ENCODE measurements at places on chromosomes 1 and 21. TPM values are rescaled to one million over a fixed set of nuclear protein-coding genes. Genes with fewer than 3 reads are reported as not detected.

DNA sequence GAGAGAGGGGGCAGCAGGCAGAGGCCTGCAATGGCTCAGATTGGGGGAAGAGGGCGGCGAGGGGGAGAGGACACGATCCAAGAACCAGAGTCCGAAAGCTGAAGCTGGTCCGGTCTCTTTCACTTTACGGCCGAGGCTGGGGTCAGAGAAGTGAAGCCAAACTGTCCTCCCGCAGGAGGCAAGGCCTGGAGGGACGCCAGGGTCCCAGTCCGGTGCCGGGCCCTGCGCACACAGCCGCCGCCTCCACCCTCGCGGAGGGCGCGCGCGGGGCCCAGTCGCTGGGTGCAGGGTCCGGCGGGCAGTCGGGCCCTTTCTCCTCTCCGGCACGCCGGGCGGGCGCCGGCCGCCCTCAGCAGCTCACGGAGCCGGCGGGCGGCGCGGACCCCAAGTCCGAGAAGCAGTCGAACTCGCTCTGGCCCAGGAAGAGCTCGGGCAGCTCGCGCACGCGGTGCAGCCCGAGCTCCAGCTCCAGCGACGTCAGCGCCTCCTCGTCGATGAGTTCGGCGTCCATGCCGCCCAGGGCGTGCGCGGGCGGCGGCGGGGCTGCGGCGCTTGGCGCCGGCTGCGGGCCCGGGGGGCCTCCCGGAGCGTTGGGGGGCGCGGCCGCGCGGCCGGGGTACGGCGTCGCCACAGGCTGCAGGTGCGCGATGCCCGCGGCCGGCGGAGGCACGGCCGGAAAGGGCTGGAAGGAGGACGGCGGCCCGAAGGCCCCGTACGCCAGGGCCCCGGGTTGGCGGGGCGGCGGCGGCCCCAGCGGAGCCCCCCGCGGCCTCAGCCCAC, 749 bp downstream of the CITED4 start:
- DNase-seq = peak; percentile 22

DNA sequence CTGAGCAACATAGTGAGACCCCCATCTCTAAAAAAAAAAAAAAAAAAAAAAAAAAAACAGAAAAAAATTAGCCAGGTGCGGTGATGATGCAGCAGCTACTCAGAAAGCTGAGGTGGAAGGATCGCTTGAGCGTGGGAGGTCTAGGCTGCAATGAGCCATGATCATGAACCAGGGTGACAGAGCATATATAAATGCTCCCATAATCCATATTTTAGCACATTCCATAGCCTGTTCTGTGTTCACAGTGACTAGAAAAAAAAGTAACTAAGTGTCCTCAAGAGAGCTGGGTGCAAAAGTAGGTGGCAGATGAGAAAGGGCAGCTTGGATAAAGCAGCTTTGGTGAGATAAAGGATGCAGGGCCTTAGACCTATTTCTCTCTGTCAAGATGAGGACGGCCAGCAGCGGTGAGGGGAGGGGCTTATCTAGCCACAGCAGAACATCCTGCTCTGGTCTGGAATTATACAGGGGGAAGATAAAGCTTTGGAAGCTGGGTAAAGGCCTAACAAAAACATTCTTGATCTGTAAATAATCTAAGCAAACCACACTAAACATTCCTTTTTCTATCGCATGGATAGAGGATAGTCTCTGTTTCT, 205.3 kb downstream of the DAB1 start:
- DNase-seq = no peak

The ACTA1 gene
- polyA plus RNA-seq = not detected

DNA sequence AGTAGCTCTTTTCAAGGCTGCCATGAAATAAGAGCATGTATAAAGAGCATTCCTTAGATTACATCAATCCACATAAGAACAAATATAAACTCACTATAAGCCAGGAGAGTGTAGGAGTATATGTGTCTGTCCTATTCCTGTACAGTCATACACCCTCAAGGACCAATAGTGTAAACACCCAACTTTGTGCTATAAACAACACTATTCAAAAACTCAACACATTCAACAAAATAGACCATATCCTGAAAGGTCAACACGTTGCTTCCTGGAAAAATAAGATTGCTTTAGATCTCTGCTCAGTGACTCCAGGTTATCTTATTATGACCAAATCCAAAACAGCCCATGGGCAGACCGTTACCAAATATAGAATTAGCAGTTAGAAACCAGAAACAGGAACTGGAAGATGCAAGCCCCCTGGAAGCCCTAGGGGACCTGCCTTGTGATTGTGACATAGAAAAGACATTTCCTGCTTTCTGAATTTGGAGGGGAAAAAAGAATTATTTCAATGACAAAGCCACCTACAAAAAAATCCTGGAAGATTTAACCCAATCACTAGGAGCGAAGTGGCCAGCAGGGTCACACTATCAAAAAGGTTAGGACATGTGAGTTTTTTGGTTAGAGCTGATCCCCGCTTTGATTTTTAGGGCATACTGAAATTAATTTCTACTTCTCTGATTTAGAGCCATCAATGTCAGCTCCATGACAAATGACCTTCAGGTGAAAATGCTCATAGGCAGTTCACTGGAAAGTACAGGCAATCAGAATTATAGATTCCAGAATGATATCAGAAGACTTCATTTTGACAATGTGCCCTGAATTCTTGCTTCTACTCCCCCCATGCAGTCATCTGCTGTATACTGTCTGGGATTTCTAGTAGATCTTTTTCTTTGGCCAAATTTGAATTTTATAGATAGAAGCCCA, 59.9 kb downstream of the LRRC8C start:
- DNase-seq = no peak

- DNase-seq = peak; percentile 31
These were observed 2.7 kb upstream of the PRKACB start for GRCh38 chr1:84141182-84142003.

DNA sequence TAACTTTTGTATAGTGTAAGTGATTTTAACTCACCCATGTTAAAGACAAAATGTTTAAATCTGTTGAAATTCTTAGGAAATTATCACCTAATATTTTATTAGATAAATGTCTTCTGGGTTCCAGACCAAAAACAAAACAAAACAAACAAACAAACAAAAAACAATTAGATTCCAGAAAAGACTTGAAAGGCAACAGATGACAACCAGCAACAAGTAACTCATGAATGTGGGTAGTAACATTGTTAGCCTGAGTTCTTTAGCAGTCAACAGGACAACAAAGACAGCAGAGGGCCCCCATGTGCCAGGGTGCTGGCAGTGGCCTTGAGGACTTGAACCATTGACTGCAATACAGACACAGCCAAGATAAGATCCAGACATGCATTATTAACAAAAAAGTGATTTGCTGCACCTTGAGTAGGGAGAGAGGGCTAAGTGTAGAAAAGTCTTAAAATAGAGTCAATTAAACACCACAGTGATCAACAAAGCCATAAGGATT, 2.4 kb upstream of the CD247 start:
- DNase-seq = no peak

The CD5L gene
- not detected for polyA plus RNA-seq

DNA sequence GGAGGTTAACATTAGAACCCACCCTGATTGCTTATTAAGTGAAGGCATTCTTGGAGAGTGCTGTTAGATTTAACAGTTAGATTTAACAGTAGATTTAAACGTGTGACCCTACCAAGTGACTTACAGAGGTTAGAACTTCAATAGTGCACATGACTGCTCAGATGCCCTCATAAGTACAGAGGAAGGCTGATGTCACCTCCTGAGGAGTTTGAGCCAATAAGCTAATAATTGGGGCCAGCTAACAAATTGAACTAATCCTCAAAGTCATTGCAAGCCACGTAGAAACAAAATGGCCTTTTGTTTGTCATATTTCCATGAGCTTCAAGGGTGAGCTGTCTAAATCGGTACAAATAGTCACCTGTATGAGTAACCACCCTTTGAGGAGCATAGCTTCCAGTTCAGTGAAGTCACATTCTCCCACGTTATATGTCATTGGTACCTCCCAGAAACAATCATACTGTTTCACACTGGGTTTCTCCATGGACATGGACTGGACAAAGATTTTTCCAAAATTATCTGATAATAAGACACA, 11.7 kb downstream of the AVPR1B start:
- no peak for DNase-seq

The PKP1 gene
- not detected for polyA plus RNA-seq

DNA sequence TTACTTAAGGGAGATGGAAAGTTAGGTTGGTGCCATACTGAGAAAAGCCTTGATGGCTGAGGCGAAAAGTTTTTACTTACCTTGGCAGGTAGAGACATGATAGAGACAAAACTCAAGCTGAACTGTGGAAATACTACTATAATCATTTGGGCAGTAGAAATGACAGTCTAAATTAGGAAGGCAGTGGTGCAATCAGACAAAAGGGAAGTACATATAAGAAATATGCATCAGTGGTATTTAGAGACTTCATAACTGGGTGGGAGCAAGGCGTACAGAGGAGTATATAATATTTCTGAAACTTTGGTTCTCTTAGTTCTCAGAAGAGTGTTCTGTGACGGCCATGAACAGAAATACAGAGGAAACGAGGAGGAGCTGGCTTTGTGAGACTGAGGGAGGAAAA, 2.4 kb upstream of the CEP350 start:
- DNase-seq = no peak

- DNase-seq = no peak
These were observed 23.8 kb downstream of the SLC27A3 start for GRCh38 chr1:153799016-153799415.

The SERPINC1 gene
- polyA plus RNA-seq = not detected

The S100A9 gene
- polyA plus RNA-seq = 0.96 TPM

DNA sequence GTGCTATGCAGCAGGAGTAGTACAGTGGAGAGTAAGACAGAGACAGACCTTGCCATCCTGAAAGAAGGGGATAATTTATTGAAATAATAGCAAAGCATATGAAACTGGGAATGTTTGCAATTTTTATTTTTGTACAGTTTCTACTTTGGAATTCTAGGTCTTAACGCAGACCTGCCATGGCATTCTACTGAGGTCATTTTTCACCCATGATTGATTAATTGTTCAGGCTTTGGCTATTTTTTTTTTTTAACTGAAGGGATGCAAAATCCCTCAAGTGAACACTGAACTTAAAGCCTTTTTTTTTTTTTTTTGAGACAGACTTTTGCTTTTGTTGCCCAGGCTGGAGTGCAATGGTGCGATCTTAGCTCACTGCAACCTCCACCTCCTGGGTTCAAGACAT, 27.1 kb downstream of the MTF2 start:
- DNase-seq = no peak

- no peak for DNase-seq
These were observed 76.0 kb upstream of the C1orf174 start for GRCh38 chr1:3975903-3976630.

The AGT gene
- polyA plus RNA-seq = not detected

GRCh38 chr1:166032572-166033371, 134.0 kb downstream of the FAM78B start:
- no peak for DNase-seq

The PRMT6 gene
- polyA plus RNA-seq = 15.4 TPM

GRCh38 chr21:39422527-39423241, 22.9 kb downstream of the LCA5L start:
- DNase-seq = no peak

DNA sequence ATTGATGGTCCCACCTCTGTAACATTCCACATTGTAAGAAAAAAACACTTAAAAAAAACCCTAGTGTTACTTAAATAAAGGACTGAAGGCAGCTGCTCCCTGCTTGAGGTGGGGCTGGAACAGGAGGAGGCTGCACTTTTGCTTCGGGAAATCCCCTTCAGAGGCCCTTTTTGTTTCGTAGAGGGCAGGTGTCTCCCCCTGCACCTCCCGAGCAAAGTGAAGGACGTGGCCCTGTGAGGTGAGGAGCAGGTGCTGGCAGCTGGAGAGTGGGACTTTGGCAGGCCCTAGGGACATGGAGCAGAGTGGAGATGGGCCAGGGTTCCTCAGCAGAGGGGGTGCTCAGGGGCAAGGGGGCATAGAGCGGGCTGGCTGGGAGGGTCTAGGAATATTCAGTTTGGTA, 33.4 kb upstream of the WNT4 start:
- no peak for DNase-seq

The KRTAP12-2 gene
- not detected for polyA plus RNA-seq

- no peak for DNase-seq
These were observed 67.2 kb upstream of the RUNX3 start for GRCh38 chr1:24996983-24997893.

The FCRL1 gene
- polyA plus RNA-seq = 2.2 TPM

GRCh38 chr1:83816836-83817235, 182.1 kb downstream of the TTLL7 start:
- no peak for DNase-seq

DNA sequence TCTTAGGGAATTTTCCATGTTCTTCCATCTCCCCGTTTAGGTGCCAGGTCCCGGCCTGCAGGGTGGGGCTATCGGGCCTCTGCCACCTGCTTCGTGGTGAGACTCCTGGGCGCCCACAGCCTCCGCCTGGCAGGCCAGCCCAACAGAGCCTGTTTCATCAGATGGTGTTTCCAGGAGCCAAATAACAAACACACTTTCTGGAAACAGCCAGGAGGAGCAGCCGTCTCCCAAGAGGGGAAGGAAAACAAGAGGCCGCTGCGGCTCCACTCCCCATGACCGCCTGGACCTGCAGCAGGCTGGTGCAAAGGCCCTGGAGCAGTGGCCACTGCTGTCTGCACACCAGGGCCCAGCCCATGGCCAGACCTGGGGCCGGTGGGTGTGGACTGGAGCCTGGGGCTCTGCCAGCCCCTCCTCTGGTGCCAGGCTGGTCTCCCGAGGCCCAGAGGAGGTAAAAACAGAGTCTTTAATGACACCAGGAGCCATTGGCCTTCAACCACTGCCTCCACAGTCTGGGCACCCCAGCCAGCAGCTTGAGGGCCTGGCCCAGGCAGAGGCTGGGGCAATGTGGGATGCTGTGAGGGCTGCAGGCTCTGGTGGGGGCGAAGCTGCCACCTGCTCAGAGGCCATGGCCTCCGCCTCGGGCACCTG, 55.0 kb downstream of the SLX9 start:
- no peak for DNase-seq

The CRYAA gene
- polyA plus RNA-seq = not detected

The DBT gene
- 5.5 TPM for polyA plus RNA-seq

- peak; percentile 13 for DNase-seq
These were observed 1.9 kb downstream of the RNF11 start for GRCh38 chr1:51238034-51238403.

- DNase-seq = no peak
These were observed 52.7 kb upstream of the SYNC start for GRCh38 chr1:32755098-32755809.

GRCh38 chr1:178277793-178278530, 184.1 kb downstream of the RASAL2 start:
- DNase-seq = no peak

DNA sequence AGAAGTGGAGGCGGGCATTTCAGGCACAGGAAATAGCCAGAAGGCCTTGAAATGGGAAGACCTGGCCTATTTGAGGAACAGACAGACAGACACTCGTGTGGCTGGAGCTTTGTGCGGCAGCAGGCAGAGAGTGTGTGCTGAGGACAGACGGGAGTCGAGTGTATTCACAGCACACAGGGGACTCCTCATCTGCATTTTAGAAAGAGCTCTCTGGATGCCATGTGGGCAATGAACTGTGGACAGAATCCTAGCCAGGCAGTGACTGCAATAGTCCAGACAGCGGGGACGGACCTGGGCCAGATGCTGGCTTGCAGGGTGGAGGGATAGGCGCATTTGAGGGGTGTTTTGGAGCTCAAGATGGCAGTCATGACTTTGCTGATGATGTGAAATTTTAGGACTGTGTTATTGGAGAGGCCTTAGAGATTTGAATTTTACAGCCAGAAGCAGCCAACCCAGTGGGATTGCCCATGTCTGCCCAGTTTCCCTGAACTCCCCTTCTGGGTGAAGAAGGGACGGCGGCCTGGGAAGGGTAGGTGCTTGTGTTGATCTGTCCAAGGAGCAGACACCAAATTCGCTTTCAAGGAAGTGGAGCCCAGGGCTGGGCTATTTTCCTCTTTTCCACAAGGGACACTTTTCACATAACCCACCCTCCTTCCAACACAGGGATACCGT, 43.7 kb downstream of the CHAF1B start:
- DNase-seq = no peak

- DNase-seq = no peak
These were observed 119.0 kb upstream of the NFIA start for GRCh38 chr1:60963167-60963940.

The CALML6 gene
- polyA plus RNA-seq = not detected

The NOS1AP gene
- not detected for polyA plus RNA-seq

Measured in CD4-positive, CD25-positive, alpha-beta regulatory T cell (primary cell).